ENCODE measurements at places on chromosomes 16 and 17.

DNA sequence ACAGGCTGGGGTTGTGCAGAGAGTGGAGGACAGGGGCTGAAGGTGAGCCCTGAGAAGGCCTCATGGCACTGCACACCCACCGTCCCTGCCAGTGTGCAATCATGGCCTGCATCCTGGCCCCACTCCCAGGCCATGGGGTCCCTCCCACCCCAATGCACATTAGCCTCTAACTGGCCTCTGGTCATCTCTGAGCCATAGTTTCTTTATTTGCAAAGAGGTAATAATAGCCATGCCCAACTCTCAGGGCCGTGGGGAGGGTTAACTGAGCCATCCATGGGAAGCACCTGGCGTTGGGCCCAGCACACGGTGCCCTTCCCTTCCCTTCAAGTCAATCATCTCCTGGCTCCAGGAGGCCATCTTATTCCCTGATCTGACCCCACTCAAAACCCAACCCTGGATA is 10.8 kb upstream of the ITGA3 start:
- no peak for DNase-seq

GRCh38 chr17:66567234-66568170 is 265.1 kb downstream of the PRKCA start:
- peak; percentile 70 for DNase-seq

DNA sequence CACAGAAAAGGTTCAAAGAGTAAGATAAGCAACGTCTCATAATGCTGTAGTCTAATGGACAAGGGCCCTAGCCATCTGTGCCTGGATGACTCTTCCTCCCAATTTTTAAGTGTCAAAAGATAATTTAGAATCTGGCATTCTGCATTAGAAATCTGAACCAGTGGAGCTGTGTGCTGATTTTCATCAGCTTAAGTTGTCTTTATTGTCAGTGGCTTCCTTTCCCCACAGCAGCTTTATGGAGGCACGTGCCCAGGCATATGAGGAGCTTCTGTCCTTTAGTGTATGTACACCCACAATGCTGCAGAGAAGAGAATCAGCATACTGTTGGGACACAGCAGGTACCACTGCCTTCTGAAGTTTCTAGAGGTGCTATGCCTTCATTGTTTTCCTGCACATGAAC is 37.9 kb downstream of the HEATR6 start:
- no peak for DNase-seq

- no peak for DNase-seq
Observed at GRCh38 chr16:66746682-66747081, 4.7 kb downstream of the DYNC1LI2 start.

DNA sequence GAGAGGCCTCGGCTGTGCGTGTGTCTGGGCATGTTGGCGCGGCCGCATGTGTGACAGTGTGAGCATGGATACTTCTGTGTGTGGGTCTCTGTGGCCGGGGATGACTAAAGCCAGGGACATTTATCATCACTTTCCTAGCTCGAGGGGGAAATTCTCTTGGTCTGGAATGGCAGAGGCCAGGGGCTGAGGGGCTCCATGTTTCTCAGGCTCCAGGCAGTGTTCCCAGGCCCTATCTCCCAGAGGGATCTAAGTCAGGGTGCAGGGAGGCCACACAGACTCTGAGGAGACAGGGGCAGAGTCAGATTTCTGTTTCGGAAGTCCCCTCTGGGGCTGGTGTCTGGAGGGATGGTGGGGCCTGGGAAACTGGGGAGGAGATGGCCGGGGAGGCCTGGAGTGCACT is 23.7 kb upstream of the SPNS2 start:
- DNase-seq: no peak

DNA sequence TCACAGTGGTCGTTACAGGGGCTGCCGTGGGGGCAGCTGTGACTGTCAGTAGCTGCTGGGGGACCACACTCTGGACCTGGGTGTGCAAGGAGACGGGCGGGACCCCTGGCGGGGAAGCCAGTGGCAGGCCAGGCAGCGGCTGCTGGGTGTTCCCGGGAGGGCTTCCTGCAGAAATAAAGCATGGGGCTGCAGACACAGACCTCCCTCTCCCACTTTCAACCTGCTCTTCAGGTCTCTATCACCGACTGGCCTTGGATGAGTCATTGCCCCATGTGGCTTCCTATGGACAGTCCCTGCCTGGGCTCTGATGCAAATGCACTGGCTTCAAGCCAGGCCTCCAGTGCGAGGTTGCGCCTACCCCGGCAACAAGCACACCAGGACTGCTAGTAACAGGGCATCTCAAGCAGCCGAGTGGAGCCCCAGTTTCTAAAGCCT is 17.2 kb downstream of the SREBF1 start:
- no peak for DNase-seq

GRCh38 chr17:29588562-29589411 is 661 bp downstream of the GIT1 start:
- DNase-seq: no peak

DNA sequence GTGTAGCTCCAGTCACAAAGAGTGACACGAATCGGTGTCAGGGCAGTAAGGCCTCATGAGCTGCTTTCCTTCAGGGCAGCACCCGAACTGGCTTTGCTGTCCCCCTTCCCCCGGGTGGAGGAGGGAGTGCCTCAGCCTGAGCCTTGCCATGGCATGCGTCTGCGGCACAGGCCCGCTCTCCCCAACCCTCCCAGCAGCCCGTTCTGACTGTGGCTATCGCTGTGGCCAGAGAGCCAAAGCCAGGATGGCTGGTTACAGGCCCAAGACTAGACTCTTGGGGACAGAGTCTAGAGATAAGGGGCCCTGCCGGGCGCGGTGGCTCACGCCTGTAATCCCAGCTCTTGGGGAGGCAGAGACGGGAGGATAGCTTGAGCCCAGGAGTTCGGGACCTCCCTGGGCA is 25.9 kb downstream of the CLUH start:
- no peak for DNase-seq

All from NCI-H446 (cell line).